Panc1 (cell line): ENCODE measurements at places on chromosomes 7 and 10.

DNA sequence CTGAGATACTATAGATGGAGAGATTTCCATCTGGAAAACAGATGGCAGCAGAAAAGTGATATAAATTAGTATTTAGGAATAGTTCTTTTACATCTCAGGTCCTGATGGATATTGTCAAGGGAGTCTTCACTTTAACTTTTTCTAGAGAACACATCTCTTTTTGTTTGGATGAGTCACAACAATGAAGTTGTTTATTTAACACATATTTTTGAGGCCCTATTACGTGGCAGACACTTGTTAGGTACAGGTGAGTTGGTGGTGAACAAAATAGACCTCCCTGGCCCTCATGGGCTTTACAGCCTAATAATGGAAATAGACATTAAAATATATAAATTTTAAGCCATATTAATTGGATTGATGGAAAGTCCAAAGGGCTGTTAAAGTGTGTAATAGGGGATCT is 168.3 kb downstream of the VTI1A start:
- DNase-seq, result no peak

- no peak for DNase-seq
Observed at GRCh38 chr10:99828464-99828863, 46.0 kb downstream of the ABCC2 start.

DNA sequence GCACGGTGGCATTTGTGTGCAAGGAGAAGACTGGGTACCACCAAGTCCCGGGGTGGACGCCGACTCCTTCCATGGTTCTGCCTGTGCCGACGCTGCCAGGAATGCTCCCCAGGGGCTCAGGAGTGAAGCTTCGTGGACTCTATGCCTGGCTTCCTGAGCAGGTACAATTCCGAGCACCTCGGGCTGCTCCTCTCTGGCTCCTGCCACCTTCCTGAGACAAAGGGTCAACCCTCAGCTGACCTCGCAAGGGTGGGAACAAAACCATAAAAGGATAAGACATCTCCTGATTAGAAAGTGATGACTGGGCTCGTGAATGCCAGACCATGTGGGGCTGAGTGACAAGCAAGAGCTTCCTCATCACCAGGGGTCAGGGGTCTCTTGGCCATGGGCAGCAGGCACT is 31.8 kb downstream of the CALML3 start:
- no peak for DNase-seq

DNA sequence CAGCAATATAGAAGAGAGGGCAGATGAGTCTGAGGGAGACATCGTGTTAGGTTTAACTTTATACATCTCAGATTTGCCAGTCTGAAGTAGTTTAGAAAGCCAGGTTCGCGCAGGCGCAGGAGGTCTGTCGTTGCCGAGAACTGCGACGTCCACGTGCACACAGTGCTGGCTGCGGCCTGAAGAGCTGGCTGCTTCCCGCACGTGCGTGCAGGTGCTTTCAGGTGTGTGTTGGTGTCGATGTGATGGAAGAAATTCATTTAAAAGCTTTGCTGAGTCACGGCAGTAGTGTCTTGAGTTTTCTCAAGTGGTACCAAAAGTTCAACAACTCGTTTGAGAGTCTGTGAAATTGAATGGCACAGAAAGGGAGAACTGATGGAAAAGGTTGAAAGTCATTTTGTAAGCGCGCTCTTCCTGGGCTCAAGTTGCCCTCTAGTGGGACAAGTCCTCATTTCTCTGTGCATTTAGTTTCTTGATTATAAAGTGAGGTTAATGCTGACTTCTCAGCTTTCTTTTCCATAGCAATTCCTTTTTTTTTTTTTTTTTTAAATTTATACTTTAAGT is 18.6 kb downstream of the WDR37 start:
- no peak for DNase-seq

DNA sequence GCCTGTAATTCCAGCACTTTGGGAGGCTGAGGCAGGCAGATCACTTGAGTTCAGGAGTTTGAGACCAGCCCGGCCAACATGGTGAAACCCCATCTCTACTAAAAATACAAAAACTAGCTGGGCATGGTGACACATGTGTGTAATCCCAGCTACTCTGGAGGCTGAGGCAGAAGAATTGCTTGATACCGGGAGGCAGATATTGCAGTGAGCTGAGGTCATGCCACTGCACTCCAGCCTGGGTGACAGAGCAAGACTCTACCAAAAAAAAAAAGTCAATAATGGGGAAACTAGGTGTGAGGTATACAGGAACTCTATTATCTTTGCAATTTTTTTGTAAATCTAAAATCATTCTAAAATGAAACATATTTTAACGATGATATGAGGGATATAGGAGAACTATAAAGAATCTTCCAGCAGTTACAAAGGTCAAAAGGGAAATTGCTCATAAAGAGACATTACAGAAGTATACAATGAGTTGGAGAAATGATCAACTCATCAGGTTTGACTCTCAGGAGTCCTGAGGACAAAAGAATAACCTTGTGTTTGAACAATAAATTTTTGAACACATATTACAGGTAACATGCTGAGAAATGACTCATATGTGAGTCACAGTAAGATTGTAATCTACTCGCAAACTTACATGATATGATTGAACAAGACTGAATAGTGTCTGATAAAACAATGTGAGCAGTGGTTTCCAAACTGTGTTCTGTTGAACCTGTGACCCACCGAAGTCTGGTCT is 272.6 kb downstream of the FGFR2 start:
- DNase-seq, result no peak

- DNase-seq, result no peak
Observed at GRCh38 chr10:90905925-90906324, 15.0 kb downstream of the ANKRD1 start.

DNA sequence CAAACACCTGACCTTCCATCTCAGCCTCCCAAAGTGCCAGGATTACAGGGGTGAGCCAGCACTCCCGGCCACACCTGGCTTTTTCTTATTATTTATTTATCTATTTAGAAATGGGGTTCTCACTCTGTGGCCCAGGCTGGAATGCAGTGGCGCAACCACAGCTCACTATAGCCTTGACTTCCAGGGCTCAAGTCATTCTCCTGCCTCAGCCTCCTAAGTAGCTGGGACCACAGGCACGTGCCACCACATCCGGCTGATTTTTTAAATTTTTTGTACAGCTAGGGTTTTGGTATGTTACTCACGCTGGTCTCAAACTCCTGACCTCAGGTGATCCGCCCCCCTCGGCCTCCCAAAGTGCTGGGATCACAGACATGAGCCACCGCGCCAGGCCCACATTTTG is 56.9 kb upstream of the MYL10 start:
- no peak for DNase-seq

DNA sequence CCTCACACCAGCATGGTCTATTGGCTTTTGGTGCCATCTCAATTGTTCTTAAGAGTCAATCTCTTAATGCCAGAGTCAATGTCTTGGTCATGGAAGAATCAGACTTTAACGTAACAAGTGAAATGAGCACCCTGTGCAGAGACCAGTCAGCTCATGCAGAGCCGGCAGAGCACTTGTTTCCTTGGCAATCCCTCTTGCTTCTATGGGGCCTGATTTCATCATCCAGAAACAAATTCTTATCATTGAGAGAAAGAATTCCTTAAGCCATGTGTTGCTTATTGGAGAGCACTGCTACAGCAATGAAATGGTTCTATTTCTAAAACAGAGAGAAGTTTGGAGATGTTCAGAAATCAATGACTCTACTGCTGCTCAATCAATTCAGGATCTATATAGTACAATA is 212.8 kb downstream of the IPMK start:
- DNase-seq, result no peak

- no peak for DNase-seq
Observed at GRCh38 chr10:78349911-78350663, 316.4 kb downstream of the RPS24 start.

GRCh38 chr7:66967029-66967428 is 28.4 kb downstream of the SBDS start:
- DNase-seq, result no peak

DNA sequence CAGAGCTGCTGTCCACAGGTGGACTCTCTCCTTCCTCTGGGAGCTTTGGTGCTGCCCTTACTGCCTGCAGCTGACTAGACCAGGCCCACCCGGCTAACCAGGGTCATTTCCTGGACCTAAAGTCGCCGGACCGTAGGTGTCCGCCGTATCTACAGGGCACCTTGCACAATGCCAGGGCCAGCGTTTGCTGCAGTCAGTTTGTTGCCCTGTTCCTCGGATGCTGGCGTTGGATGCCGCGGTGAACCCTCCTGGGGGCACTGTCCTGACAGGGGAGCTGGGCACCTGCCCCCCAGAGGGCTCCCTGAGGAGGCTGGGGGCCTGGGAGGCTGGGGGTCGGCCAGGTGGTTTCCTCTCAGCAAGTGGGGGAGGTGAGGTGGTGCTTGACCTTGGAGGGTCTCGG is 96.6 kb downstream of the UNCX start:
- DNase-seq, result no peak

GRCh38 chr7:45564485-45564884 is 9.7 kb upstream of the ADCY1 start:
- no peak for DNase-seq

- DNase-seq, result no peak
Observed at GRCh38 chr10:29802171-29802570, 167.4 kb upstream of the SVIL start.

GRCh38 chr10:63456437-63457210 is 9.2 kb downstream of the JMJD1C start:
- DNase-seq, result no peak

DNA sequence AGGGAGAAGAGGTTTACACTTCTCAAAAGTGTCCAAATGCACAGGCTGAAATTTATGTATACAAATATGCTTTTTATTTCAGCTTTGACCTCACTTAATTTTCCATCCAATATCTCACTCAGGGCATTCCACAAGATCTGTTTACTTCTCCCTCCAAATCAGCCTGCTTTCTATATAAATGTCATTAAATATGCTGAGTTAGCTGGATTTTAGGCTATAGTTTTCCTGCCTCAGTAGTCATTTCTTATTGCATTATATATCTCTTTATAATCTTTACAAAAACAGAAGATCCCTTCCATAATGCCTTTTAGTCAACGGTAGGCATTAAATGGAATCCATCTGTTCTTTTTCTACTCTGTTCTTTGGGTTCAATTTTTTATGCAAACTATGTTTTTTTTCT is 71.7 kb upstream of the KCND2 start:
- DNase-seq, result no peak

DNA sequence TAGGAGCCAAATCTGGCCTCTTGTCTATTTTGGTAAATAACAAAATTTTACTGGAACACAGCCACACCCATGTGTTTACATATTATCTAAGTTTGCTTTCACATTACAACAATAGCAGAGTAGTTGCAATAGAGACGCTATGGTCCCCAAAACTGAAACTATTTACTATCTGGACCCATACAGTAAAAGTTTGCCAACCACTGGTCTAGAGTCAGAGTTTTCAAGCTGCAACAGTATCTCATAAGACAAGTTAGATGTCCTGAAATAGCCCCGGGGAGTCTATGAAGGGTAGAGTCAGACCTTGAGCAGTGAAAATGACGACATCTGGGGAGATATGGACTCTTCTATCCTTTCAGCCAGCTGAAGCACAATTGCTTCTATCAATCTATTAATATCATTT is 74.2 kb downstream of the CTNNA3 start:
- no peak for DNase-seq

GRCh38 chr7:148241700-148242293 is 348.8 kb upstream of the C7orf33 start:
- no peak for DNase-seq

DNA sequence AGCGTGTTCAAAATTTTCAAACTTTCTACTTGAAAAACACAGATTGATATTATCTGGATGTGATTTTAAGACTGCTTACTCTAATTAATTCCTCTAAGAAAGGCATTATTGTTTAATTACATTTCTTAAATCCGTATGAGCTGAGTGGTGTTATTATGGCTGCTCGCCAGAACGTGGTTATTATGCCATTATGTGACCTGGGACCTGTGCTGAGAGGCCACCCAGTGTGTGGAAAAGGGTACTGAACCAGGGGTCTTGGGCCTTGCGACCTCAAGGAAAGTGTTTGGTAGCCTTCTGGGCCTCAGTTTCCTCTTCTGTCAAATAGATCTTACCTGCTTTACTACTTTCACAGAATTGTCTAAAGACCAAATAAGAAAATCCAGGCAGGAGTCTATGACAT is 15.4 kb downstream of the LGI1 start:
- no peak for DNase-seq

DNA sequence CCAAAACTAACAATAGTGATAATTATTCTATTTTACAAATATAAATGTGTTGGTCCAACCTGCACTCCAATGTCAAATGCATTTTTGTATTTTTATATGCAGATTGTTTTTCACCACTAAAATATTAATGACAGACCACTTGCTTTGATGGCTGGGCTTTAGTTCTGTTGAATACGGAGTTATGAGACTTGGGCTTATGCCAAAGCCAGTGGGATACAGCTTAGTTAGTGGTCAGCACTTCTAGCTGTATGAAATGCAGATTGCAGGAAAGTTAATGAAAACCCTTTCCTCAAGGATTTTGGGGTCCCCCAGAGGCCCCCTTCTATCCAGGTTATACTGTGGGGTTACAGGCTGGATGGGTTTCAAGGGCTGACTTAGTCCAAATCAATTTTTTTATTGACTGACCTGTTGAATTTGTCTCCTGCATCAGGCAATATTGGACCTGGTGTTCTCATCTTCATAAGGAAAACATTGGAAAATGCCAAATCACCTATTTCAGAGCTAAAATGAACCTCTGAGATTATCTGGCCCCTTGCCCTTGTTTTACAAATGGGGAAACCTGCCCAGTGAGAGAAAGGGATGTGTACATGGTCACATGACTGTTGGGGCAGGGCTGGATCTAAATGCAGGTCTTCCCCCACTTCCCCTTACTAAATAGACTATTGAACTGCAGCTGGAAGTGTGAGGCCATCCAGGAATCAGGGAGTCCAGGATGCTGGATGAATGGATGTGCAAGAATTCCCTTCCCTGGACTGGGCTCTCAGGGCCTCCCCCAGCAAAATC is 1085.3 kb downstream of the KCNMA1 start:
- DNase-seq, result no peak

DNA sequence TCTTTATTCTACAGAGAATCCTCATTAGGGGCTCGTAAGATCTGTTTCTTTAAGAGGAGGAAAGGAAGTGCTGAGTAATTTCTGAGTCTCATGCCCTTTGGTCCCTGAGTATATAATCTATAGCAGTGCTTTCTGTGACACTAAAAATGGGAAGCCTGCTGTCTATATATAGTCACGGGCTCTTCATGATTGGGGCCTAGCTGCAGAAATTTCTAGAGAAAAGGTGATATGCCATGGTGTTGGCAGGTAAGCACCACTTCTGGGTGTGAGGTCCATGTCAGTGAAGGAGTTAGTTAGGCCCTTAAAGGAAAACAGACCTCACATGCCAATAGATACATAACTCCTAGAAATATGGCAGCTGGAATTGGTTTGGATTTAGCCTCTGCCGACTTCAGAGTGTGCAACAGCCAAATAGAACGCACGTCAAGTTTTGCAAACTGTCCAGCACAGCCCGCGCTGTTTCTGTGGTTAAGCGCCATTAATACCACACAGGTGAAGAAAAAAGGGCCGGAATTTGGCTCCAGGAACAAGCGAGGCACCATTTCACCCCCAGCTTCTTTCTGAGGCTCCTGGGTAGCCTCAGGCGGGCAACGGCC is 123.2 kb downstream of the TACC2 start:
- DNase-seq, result no peak

GRCh38 chr10:112304267-112304859 is 21.2 kb downstream of the TECTB start:
- no peak for DNase-seq

GRCh38 chr7:146359176-146359575 is 242.6 kb downstream of the CNTNAP2 start:
- DNase-seq, result no peak

- peak; percentile 100 for DNase-seq
Observed at GRCh38 chr7:73851410-73852338, 9.3 kb upstream of the TMEM270 start.
